ENCODE measurements at places on chromosomes 3 and 15.
A peak's percentile ranks its signal among the peaks of the same experiment; 100 is the strongest.

GRCh38 chr3:133474251-133474801 is 74.5 kb downstream of the BFSP2 start:
- peak; percentile 92 for DNase-seq

DNA sequence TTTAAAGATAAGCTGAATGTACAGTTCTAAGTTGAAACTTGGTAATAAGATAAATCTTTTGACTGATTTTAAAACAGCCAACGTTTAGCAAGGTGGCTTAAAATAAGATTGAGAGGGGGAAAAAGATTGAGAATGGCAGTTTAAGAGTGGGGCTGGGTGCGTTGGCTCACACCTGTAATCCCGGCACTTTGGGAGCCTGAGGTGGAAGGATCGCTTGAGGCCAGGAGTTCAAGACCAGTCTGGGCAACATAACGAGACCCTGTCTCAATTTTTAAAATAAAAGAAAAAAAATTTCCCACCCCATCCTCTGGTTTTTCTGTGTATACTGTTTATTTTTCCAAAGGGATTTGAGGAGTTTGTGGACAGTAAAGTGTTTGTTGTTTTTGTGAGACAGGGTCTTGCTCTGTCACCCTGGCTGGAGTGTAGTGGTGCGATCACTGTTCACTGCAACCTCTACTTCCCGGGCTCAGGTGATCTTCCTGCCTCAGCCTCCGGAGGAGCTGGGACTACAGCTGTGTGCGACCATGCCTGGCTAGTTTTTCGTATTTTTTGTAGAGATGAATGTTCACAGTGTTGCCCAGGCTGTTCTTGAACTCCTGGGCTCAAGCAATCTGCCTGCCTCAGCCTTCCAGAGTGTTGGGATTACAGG is 3.0 kb downstream of the MAPK6 start:
- no peak for DNase-seq

DNA sequence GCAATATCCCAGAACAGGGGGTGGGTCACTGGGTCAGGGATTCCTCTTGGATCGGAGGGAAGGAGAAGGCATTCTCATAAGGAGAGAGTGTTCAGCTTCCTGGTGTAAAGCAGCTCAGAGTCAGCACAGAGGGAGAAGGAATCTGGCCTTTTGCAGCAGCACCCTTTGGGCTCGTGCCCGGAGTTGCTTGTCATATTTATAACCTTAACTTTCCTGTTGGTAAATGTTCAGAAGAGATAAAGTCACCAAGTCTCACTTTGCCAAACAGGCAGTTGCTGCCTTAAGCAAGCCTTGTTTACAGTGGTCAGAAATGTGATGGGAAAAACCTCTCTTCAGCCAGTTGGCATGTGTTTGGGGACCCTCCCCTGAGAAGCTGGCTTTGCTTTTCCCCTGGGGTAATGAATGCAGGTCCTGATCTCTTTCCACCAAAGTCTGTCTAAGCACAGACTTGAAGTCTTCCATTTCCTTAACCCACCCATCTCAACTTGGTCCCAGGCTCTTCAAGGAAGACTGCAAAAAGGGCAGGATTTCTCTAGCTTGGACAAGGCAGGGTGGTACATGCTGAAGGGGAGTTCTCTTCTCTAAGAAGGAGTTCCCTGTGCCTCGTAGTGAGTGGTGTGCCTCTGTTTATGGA is 206.9 kb upstream of the BHLHE40 start:
- DNase-seq, result peak; percentile 50

- DNase-seq, result no peak
Observed at GRCh38 chr3:6747017-6747416, 113.9 kb upstream of the GRM7 start.

- DNase-seq, result no peak
Observed at GRCh38 chr3:14415501-14415900, 13.1 kb downstream of the SLC6A6 start.

DNA sequence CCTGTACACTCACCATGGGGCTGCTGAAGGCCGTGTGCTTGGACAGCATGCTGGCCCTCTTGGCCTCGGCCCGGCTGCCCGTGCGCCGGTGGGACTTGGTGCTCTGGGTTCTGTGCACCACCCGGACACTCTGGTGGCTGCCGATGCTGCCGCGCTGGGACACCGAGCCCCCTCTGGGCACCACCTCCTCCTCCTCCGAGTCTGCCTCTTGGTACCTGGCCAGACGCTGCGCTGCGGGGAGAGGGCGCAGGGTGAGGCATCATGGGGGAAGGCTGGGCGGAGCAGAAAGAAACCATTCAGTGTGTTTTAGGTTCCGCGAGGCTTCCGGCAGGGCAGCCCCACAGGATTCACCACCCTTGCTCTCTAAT is 145.0 kb downstream of the ATP10A start:
- no peak for DNase-seq

DNA sequence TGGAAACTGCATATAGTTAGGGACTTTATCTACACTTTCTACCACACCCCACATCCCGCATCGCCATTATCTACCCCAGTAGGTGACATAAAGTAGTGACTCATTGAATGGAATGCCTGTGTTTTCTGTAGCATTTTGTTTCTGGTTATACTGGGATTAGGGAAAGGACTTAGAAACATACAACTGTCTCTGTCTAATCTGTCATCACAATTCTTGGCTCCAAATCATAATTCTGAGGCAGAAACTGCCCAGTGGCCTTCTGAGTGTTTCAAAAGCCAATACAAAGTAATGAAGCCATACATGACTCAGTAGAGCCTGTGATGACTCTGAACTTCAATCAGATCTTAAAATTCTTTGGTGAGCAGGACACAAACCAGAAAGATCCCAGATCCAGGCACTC is 115.7 kb upstream of the CHRM5 start:
- DNase-seq, result no peak

GRCh38 chr3:106068381-106068780 is 199.6 kb upstream of the CBLB start:
- no peak for DNase-seq

- no peak for DNase-seq
Observed at GRCh38 chr15:67785431-67785830, 39.9 kb upstream of the SKOR1 start.

DNA sequence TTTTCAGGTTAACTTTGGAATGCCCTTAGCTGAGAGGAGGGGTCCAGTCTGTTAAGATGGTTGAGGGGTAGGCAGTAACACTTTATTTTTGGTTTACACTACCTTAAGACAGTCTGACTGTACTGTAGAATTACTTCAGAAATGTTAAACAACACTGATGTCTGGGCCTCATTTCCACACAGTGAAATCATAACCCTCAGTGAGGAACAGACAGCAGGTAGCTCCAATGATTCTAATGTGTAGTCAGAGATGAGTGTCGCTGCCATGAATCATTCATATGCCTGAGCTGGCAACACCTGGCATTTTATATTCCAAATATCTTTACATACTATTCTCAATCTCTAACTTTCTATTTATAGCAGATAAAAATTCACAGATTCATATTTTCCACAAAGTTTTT is 37.3 kb upstream of the POU1F1 start:
- DNase-seq, result no peak

- DNase-seq, result no peak
Observed at GRCh38 chr3:66139415-66139814, 81.4 kb upstream of the SLC25A26 start.

- DNase-seq, result no peak
Observed at GRCh38 chr3:152349392-152349791, 80.7 kb downstream of the MBNL1 start.

- no peak for DNase-seq
Observed at GRCh38 chr3:158961911-158962310, 160.1 kb downstream of the MFSD1 start.

DNA sequence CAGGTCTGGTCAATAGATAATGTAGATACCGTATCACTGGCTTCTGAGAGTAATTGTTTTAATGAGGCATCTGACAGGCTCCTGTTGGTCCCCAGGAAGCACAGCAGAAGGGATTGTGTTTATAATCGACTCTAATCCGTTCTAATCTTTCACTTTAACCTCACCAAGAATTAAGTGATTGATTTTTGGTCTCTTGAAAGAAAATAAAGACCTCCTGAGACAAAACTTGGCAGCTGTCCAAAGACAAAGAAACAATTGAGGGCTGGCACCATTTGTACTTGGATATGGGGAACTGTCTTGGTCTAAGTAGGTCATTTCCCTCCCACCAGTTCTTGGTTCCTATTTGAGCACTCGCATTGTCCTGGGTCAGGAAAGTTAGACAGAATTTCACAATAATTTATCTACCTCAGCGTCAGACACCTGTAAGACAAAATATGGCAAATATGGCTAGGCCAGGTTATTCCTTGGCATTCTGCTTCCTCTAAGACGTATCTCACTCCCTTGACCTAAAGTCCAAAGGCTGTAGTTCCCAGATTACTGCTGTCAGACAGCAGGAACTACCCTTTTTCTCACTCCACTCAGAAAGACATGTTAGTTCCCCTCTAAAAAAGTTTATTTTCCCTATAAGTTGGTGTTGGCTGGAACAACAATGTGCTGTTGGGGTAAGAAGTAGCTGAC is 22.7 kb upstream of the CD96 start:
- DNase-seq, result no peak

DNA sequence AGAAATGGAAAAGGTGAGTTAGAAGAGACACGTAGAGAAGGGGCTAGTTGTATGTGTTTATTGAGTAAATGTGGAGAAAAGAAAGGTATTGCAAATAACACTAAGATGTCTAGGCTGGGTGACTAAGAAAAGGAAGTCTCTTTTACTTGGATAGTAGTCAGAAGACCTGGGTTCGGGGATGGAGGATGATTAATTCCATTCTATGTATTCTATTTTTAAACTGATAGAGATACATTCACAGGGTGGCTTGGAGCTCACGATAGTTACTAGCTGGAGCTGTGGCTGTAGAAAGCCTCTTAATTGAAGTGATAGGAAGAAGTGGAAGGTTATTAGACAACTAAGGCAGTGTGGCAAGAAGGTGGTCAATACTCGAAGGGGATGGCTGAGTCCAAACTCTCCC is 65.9 kb upstream of the TNIK start:
- DNase-seq, result no peak

DNA sequence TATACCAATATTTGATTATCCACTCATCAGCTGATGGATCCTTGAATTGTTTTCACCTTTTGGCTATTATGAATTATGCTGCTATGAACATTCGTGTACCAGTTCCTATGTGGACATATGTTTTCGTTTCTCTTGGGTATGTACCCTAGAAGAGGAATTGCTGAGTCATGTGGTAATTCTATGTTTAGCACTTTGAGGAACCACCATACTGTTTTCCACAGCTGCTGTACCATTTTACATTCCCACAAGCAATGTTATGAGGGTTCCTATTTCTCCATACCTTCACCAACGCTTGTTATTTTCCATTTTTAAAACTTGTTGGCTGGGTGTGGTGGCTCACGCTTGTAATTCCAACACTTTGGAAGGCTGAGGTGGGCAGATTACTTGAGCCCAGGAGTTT is 62.9 kb downstream of the RPLP1 start:
- DNase-seq, result no peak

GRCh38 chr15:40087991-40088928 is 20.4 kb downstream of the BMF start:
- no peak for DNase-seq

- DNase-seq, result peak; percentile 49
Observed at GRCh38 chr3:171614318-171614921, 154.2 kb upstream of the TNIK start.

Measured in femur (tissue), 1 donor.